ENCODE measurements at places on chromosomes 5 and 9.
A peak's percentile ranks its signal among the peaks of the same experiment; 100 is the strongest.

GRCh38 chr5:159525117-159525516, 194.8 kb upstream of the IL12B start:
- no peak for DNase-seq

DNA sequence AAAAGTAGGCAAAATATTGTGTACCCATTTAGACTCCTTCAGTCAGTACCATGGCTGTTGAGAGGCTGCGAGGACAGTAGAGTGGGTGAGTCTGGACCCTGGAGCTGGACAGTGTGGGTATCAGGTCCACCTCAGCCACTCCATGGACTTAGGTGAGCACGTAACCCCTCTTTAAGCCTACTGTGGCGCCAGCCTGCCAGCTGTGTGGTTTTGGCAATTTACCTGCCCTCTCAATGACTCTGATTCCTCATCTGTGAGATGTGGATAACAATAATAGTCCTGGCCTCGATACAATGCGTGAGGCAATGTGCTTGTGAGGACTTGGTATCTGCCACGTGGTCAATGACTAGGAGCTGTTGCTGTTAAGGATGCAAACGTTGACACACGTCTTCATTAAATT, 17.9 kb downstream of the SLC1A3 start:
- no peak for DNase-seq

GRCh38 chr5:178232920-178233429, 373 bp upstream of the PHYKPL start:
- no peak for DNase-seq

- DNase-seq, result no peak
Measured at GRCh38 chr9:80163889-80164288, 592.1 kb downstream of the TLE4 start.

- peak; percentile 48 for DNase-seq
Measured at GRCh38 chr9:16598316-16598715, 272.2 kb downstream of the BNC2 start.

GRCh38 chr5:9126490-9126889, 419.4 kb downstream of the SEMA5A start:
- no peak for DNase-seq

DNA sequence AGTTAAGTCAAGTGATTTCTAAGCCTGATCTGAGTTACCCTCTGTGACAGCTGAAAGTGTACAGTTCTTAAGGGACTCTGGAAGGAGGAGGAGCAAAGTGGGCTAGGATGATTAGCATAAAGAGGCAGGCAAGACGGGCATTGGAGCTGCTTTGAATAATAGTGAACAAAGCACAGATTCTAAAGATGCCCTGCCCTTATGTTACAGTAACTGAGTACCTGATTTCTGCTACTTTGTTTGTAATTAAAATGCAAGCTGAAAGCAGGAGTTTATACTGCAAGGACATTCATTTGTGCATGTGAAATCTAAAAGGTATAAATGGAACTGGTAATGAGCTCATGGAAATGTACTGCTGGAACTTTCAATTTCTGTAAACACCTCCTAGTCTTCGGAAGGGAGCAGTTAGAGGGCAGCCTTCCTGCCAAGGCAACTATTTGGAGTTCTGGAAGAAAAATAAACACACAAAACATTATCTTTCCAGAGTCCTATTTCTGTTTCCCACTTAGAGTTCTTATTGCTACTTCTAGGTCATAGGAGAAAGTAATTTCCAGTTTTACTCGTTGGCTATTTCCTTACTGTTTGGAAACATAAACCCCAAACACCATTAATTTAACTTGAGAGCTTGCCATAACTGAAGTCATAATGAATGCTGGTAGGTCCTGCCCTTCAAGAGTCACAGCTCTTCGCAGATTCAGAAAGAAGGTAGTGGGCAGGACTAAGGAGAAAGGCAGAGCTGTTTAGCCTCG, at the start of gene RANBP3L:
TSS of gene RANBP3L (minus strand) at position 45 of the 746 bp plus-strand sequence. CDS start 486 bp downstream, outside the sequence.
- peak; percentile 34 for DNase-seq

DNA sequence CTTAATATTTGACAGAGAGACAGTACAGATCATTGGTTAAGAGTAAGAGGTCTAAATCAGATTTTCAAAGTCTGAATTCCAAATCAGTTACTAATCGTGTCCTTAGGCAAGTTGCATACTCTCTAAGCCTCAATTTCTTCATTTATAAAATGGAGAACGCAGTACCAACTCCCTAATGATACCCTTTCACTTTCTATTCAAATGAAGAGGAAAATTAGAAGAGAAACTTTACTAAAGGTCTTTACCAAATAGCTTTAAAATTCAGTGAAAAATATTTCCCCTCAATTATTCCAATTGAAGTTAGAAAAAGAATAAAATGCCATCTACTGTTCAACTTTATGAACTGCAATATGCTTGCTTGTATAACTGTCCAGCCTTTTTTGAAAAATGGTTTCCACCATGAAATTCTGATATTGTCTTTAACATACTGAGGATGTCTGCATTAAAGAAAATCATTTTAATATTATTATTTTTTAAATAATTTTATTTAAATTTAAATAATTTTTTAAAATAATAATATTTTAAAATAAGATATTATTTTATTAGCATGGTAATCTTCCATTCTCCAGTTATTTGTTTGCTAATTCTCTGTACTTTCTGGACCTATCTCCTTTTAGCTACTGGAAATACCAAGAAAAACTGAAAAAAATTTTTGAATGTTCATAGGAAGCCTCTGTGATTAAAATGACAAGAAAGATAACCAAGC, 36.0 kb downstream of the POC5 start:
- DNase-seq, result peak; percentile 58

GRCh38 chr5:8628521-8628920, 759.6 kb downstream of the MTRR start:
- DNase-seq, result no peak

- peak; percentile 15 for DNase-seq
Measured at GRCh38 chr9:19424176-19424779, 15.5 kb downstream of the ACER2 start.

GRCh38 chr5:63233361-63233760, 654.7 kb downstream of the LRRC70 start:
- DNase-seq, result no peak

DNA sequence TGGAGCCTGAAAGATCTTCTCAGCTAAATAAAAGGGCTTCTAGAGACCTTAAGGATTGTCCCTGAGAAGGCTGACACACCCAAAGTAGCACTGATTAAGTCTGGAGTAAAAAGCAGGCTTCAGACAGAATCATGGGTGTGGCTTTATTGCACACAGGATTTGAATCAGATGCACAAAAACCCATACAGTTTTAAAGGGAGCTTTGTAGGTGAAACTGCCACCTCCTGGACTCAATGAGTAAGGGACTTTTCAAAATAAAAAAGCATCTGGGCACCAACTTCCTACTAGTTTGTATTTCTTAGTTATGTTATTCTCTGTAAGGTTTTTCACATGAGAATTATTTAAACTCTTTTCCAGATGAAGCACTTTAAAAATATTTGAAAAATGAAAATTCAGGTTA, 129.4 kb downstream of the EDIL3 start:
- peak; percentile 53 for DNase-seq

DNA sequence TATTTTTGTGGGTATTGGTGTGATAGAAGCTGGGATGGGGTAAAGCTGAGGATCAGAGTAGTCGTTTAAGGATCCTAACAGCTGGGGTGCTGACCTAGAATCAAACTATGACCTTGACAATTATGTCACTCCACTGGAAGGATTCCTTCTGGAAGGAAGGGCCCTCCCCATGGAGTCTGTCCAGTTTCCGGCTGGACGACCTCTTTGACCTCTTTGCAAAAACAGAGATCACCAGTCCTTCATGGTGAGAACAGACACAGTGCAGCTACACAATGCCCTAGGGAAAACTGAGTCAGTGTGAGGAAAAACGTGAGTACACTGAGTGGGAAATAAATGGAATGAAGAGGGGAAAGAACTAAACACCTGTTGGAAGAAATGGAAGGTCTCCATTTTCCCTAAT, 445.6 kb downstream of the MAT2B start:
- no peak for DNase-seq

DNA sequence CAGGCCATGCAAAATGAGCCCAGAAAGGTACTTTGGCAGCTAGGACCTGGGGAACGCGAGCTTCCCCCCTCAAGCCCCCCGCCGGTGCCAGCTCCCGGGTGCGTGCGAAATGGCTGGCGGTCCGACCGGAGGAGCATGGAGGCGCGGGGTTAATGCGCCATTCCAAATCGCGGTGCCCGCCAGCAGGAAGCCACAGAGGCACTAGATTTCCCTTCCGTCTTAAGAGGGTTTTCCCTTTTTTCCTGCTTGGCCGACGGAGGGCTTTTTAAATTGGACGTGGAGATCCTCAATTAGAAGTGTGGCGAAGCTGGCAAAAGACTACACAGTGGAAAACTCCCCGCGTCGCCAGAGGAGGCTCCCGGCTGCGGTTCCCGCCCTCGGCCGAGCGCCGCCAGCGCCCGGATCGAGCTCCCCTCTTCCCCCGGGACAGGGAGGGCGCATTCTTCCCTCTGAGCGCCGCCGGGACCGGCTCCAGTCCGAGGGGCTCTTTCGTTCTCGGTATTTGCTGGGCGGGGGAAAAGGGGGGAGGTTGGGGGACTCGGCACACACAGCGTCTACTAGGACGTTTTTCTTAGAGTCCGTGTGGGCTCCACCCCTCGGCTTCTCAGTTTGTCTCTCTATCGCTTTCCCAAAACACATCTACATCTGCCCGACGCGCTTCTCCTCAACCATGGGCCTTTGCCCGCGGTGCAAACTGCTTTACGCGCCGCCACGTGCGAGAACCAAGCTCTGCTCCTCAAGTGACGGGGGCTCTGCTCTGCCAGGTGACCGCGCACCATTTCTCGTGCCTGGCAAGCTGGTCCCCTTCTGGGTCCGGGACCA, 3.0 kb downstream of the GDNF start:
- DNase-seq, result peak; percentile 56

DNA sequence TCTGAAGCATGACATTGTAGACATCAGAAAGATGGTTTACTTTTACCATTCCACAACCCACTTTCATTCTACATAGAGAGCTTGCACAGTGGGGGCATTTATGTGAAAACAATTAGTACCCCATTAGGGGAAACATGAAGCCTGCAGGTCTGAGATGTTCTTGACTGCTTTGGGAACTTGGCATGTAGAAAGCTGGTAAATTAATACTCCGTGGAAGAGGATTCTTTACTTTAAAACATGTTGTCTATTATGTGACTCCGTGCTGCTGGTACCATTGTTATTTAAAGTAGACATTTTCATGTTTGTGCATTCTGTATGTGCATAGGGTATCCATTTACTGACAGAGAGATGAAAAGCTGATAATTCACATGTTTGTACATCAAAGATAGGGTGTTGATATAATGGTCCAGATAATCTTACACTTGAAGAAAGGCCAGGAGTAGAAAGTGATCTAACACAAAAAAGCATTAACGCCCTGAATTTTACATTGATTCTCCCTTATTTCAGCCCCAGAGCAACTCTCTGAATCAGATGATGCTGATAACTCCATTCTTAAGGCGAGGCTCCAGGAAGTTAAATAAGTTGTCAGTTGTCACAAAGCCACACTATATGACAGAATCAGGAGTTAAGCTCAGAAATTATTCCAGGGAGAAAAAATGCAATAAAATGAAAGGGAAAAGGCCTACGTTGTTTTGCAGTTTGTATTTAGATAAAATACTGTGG, 50.1 kb upstream of the CD180 start:
- DNase-seq, result no peak

DNA sequence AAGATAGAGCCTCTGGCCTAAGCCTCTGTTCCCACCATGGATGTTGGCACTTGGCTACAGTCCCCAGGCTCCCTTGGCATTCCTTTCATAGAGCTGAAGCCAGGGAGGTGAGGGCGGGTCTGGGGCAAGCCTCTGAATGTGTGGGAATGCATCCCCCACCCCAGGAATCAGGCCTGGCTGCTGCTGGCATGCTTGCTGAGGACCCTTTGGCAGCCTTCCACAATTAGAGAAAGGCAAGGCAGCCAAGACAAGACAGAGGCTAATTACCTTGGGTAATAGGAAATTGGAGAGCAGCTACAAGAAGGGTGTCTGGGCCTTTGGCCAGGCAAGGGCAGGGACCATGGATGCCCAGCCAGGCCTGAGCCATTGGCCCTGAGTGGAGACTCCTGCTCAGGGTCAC, 204.4 kb upstream of the TRIM32 start:
- no peak for DNase-seq

DNA sequence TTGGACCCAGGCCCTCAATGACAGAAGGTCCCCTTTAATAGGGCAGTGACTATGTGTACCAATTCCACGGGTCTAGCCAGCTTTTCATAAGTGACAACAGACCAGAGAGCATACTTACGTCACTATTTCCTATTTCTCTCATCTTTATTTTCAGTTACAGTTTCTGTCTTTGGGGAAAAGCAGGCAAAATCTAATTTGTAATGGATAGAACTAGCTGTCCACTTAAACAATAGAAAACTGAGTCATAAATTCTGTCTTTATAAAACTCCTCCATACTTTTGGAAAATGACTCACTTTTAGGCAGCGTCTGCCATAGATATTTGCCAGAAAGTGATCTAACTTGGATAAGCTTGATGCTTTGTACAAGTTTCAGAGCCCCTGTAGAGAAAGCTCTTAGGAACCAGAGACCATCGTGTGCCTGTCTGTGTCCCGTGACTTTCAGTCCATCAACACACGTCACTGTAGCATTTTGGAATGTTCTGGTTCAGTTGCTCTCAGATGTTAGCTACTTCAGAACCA, 101.9 kb downstream of the F2RL2 start:
- DNase-seq, result peak; percentile 78

DNA sequence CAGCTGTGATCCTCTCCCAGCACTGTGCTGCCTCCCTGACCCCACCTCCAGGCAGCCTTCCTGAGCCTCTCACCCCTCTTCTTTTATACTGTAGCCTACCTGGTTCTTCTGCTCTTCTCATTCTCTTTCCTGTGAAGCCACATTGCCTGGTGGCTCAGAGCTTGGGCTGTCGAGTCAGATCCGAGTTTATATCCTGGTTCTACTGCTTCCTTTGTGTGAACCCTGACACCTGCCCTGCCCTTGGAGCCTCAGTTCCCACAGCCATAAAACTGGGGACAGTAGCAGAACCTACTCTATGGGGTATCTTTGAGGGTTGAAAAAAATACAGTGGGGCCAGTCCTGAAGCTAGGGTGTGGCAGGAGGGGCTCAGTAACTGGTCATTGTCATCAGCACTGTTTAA, 8.8 kb downstream of the SLC27A4 start:
- no peak for DNase-seq

- peak; percentile 96 for DNase-seq
Measured at GRCh38 chr9:120394058-120394669, 185.8 kb downstream of the CDK5RAP2 start.

GRCh38 chr9:104256031-104256695, 162.1 kb downstream of the SMC2 start:
- DNase-seq, result peak; percentile 48

DNA sequence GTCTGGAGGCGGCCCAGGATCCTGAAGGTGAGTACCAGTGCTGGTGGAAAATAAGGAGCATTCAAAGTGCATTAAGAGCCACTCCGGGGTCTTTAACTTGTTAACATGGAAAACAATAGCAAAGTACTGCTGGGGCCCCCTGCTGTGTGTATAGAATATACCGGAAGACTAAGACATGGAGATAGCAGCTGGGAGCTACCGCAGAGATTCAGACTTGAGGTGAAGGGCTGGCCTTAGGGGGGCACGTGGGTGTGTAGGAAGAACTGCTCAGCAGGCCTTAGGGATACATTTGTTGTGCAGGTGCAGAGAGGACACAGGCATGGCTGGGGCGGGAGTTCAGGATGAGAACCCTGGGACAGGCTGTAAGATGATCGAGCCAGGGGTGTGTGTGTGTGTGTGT, 1.2 kb upstream of the DMRT1 start:
- DNase-seq, result no peak
